Hindlimb muscle (tissue), 1 donor: ENCODE measurements at places on chromosomes 13 and 19.

DNA sequence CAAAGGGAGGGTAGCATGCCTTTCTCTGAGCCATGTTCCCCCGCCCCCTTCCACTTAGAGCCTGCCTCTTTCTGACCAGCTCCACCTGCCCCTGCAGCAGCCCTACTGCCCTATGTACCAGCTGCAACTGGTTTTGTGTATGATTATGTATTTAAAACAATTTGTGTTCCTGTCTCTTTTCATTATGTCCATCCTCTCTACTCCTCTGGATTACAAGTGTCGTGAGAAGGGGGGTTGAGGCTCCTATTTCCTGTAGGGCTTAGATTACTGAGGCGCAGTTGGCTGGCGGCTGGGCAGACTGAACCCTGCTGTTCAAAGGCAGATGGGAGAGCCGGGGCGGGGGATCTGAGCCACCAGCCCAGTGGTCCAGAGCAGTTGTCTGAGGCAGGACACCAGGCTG lies 213.3 kb downstream of the KCNRG start:
- no peak for DNase-seq

GRCh38 chr19:7734220-7735203 lies 2.6 kb upstream of the CLEC4G start:
- peak; percentile 24 for DNase-seq

DNA sequence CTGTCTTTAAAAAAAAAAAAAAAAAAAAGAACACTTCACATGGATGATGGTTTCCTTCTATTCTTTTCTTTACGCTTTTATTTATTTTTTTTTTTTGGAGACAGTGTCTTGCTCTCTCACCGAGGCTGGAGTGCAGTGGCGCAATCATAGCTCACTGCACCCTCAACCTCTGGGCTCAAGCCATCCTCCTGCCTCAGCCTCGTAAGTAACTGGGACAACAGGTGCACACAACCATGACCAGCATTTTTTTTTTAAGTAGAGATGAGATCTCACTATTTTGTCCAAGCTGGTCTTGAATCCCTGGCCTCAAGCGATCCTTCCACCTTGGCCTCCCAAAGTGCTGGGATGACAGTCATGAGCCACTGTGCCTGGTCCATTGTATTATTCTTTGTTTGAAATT lies 24.3 kb downstream of the ANKRD27 start:
- DNase-seq, result no peak

GRCh38 chr13:74324338-74324737 lies 190.1 kb upstream of the KLF12 start:
- DNase-seq, result no peak

- DNase-seq, result no peak
Measured at GRCh38 chr13:110980921-110981320, 66.1 kb upstream of the ANKRD10 start.

GRCh38 chr19:51479531-51480331 lies 1.4 kb downstream of the CEACAM18 start:
- no peak for DNase-seq

- DNase-seq, result no peak
Measured at GRCh38 chr13:104586051-104586746, 1520.0 kb upstream of the SLC10A2 start.

- DNase-seq, result no peak
Measured at GRCh38 chr13:29887030-29887557, 36.7 kb upstream of the UBL3 start.

DNA sequence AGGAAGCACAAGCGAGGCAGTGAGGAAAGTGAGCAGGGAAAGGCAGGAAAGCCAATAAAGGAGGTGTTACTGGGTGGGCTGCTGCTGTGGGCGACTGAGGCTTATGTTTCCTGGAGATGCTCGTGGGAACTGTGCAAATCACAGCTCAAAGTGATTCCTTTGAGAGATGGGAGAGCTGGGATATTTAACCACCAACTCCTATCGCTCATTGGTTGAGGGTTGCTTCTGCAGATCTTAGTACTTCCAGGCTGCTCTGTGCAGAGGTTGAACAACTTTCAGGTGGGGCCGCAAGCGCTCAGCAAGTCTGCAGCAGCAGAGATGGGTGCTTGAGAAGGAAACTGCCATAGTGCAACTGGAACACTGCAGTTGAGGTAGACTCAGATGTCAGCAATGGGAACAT lies 8.4 kb downstream of the PCDH8 start:
- DNase-seq, result no peak

GRCh38 chr19:50844296-50844935 lies 10.3 kb upstream of the KLK3 start:
- DNase-seq, result no peak

- no peak for DNase-seq
Measured at GRCh38 chr13:99526549-99526948, 25.3 kb downstream of the TM9SF2 start.

DNA sequence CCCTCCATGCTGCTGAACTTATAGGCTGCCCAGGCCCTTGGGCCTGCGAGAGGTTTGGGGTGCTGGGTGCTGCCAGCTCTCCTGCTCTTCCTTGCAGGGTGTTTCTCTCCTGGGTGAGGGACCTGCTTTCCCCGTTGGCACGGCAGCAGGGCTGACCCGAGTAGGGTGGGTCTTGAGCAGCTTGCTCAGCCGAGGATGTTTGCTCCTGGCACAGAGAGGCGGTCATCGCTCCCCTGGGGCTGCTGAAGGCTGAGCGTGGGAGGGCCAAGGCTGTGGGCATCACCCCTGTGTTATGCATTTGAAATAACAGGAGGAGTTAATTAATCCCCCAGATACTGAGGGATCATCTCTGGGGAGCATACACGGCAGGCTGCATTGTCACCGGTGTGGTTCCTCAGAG lies 5.3 kb downstream of the KCTD15 start:
- no peak for DNase-seq

DNA sequence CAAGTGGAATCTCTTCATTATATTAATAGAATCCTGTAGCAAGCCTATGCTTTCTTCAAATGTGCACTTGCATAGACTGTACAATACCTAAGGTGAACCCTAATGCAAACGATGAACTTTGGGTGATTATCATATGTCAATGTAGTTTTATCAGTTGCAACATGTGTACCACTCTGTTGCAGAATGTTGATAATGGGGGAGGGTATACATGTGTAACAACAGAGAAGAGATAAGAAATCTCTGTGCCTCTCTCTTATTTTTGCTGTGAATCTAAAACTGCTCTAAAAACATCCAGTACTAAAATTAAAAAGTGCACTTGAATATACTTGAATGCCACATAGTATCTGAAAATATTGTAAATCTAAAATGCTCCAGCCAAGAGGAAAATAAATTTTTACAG lies 820.8 kb upstream of the MIR17HG start:
- no peak for DNase-seq

DNA sequence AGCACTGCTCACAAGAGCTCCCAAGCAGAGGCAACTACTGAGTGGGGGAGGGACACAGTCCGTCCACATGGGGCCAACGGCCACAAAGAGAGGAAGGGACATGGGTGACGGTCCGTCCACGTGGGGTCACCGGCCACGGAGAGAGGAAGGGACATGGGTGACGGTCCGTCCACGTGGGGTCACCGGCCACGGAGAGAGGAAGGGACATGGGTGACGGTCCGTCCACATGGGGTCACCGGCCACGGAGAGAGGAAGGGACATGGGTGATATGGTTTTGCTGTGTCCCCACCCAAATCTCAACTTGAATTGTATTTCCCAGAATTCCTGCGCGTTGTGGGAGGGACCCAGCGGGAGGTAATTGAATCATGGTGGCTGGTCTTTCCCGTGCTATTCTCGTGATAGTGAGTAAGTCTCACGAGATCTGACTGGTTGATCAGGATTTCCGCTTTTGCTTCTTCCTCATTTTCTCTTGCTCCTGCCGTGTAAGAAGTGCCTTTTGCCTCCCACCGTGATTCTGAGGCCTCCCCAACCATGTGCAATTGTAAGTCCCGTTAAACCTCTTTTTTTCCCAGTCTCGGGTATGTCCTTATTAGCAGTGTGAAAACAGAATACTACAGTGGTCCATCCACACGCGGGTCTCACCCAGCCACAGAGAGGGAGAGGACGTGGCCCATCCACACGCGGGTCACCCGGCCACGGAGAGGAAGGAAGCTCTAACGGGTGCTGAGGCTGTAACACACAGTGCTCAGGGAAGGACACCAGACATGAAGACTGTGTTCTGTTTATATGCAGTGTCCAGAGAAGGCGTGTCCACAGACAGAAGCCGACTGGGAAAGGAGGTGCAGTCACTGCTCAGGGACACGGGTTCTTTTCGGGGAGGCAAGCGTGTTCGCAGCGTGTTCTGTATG lies 48.5 kb downstream of the GAS6 start:
- DNase-seq, result no peak

- no peak for DNase-seq
Measured at GRCh38 chr19:28349604-28350003, 863.3 kb downstream of the UQCRFS1 start.

- no peak for DNase-seq
Measured at GRCh38 chr13:80737513-80737912, 396.6 kb upstream of the SPRY2 start.

DNA sequence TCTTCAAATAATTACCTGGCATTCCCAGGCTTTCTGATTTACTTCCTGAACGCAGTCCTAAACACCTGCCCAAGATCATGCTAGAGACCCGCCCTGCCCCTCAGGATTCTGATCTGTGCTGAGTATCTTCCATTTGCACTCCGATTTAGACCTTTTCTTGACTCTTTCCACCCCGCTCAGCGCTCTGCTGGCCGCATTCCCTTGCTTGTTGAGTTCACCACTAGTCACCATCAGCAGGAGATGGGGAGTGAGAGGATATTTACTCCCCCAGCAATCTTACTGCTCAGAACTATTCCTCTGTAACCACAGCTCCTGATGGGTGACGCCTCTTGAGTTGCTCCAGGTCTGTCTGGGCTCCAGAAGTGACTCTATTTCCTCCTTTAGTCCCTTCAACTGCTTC lies 419.4 kb upstream of the MIR17HG start:
- no peak for DNase-seq

GRCh38 chr13:42970824-42971690 lies 21.0 kb downstream of the EPSTI1 start:
- no peak for DNase-seq

DNA sequence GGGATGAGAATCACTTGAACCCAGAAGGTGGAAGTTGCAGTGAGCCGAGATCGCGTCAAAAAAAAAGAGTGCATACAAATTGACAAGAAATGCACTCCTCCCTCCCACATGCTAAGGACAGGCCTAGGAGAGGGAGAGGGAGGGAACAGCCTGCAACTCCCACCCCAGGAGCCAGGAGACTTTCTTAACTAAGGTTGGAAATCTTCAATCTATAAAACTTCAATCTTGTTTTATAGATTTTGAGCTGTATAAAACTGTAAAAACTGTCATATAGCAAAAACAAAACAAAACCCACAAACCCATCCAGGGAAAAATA lies 1.3 kb upstream of the SYCN start:
- no peak for DNase-seq

- no peak for DNase-seq
Measured at GRCh38 chr19:54453921-54454780, 5.2 kb downstream of the LENG8 start.

DNA sequence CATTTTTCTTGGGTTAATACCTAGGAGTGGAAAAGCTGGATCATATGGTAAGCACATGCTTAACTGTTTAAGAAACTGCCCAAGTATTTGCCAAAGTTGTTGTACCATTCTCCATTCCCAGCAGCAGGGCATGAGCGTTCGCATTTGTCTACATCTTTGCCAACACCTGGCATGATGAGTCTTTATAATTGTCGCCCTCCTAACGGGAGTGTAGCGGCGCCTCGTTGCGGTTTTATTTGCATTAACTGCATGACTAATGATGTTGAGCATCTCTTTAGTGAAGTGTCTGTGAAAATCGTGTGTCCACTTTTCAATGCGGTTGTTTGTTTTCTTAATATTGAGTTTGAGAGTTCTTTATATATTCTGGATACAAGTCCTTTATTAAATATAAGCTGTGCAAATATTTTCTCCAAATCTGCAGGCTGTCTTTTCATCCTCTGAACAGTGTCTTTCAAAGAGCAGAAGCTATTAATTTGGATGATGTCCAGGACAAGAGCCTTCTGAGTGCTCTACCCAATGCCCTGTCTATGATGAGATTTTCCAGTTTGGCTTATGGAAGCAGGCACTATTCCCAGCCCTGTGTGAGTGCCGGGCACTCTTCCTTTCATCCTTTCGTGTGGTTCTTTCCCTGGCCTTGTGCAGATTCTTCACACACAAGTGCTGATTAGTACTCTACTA lies 202.0 kb downstream of the FOXO1 start:
- no peak for DNase-seq

- no peak for DNase-seq
Measured at GRCh38 chr13:59766236-59766635, 397.5 kb downstream of the DIAPH3 start.

GRCh38 chr13:47081246-47081645 lies 184.4 kb upstream of the HTR2A start:
- DNase-seq, result no peak

DNA sequence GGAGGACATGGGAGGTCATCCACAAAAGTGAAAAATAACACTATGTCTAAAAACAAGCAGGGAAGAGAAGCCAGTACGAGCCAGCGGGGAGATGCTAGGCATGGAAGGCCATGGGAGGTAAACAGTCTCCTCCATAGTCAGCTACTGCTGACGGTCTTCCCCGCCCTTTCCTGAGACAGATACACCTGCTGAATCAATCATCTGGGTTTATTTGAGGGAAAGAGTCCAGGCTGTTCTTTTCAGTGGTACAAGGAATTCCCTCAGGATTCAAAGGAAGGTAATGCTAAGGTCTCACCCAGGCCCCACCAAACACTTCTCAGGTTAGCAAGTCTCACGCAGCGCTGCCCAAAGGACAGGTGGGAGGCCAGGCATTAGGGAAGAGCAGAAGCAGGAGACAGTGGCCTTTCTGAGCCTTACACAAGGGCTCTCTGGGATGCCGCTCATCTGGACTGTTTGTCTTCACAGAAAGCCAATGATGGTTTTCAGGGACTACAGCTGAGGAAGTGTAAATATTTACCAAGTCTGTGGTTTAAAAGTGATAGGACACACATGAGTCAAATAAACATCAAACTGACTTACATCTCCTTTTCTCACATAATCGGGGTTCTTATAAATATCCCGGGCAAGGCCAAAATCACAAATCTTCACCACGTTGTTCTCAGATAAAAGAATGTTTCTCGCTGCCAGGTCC lies 173.9 kb downstream of the FLT1 start:
- DNase-seq, result no peak

DNA sequence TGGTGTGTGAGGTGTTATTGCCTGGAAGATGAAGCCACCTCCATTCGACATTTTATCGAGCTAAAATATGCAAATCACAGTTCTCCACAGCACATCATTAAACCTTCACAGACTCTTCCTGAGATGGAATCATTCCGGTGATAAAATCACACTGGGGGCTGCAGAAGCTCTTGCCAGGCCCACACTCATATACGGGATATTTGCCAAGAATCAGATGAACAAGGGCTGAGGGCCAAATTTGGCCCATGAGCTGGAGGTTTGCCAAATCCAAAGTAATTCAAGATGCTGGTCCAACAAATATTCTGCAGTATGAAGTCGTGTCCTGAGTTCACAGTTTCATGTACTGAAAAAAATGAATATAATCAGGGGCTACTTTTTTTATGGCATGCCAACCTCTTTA lies 16.7 kb upstream of the RXFP2 start:
- no peak for DNase-seq

GRCh38 chr19:50321831-50322230 lies 7.3 kb downstream of the KCNC3 start:
- no peak for DNase-seq
